AG08396 (cell line): ENCODE measurements at places on chromosomes 2 and 18.

DNA sequence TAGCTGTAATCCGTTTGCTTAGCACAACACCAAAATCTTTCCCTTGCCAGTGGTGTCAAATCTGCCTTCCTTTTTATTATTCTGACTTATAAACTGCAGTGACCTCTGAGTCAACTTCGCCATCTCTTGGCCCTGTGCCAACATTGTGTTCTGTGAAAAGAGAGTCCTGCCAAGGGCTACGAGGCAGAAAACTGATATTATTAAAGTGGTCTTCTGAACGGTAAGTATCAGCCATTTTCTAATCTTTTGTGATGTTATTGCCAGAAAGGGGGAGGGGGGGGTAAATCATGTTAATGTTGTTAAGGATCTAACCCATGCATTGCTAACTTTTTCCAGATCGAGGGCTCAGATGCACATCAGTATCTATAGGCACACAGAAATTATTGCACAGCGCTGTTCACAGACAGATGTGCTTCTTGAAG lies 121.5 kb upstream of the LTBP1 start:
- DNase-seq, result no peak

DNA sequence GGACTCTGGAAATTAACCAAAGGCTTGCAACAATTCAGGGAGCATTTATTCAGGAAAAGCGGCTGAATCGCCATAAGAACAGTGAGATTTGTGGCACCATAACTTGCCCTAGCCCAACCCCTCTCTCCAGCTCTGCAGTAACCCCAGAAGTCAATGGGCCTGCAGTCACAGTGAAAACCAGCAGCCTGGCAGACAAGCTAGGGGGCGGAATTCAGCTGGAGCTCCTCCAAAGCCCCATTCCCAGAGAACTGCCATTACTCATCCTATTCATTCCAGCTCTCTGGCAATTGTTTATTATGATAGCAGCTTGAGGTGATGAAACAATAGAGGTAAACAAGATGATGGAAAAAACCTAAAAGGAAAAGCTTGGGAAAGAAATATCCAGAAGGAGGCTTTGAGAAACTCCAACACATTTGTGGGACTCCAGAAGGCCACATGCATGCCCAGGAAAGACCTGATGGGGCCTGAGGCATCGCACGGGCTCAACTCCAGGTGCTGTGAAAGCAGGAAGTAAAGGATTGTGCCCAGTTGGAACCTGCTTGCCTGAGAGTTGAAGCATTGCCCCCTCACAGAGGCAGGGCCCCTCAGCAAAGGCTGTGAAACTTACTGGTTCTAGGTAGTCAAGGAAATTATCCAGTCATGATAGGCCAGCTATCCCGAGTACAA lies 126.7 kb downstream of the TWIST2 start:
- DNase-seq, result peak; percentile 84

DNA sequence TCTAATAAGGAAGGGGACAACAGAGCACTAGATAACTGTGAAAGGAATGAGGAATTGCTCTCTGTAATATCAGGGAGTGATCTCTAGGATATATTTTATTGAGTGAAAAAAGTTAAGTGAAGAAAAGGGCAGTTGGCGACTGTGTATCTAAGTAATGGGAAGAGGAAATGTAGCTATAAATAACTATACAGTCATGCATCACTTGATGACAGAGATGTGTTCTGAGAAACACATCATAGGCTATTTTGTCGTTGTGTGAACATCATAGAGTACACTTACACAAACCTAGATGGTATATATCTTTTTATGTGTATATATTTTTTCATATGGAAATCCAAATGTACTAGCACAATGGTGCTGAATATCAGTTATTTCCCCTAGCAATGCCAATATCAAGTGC lies 329.3 kb downstream of the TXNL1 start:
- DNase-seq, result no peak

GRCh38 chr2:129428086-129428660 lies 551.3 kb upstream of the RAB6C start:
- DNase-seq, result no peak

- DNase-seq, result no peak
Observed at GRCh38 chr2:214233164-214233563, 177.7 kb upstream of the VWC2L start.

- DNase-seq, result no peak
Observed at GRCh38 chr2:98324181-98324580, 22.1 kb upstream of the CNGA3 start.

GRCh38 chr18:75475228-75475627 lies 47.7 kb upstream of the SMIM21 start:
- peak; percentile 56 for DNase-seq

- no peak for DNase-seq
Observed at GRCh38 chr2:102184568-102184967, 2.3 kb upstream of the IL1RL2 start.

GRCh38 chr2:170679607-170680079 lies 35.5 kb upstream of the SP5 start:
- no peak for DNase-seq
